NCI-H2107 (cell line): ENCODE measurements at places on chromosomes 16 and 17.

- DNase-seq, result no peak
Measured at GRCh38 chr17:4728124-4728523, 3.1 kb upstream of the MED11 start.

DNA sequence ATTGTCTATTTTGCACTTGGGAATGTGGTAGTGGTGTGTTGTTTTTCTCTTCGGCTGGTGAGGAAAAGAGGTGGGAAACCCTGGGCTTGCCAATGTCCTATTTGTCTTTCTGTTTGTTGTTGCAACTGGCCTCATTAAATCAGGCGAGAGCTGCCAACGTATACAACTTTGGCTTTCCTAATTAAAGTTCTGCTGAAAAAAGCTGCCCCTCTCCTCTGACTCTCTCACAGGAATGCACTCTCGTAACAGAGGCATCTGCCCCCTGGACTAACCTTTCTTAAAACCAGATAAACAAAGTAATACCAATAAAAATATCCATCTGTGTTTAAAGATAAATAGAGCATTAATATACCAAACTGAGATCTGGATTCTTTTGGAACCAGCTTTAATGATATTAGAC, 7.8 kb downstream of the CDRT15 start:
- DNase-seq, result no peak

DNA sequence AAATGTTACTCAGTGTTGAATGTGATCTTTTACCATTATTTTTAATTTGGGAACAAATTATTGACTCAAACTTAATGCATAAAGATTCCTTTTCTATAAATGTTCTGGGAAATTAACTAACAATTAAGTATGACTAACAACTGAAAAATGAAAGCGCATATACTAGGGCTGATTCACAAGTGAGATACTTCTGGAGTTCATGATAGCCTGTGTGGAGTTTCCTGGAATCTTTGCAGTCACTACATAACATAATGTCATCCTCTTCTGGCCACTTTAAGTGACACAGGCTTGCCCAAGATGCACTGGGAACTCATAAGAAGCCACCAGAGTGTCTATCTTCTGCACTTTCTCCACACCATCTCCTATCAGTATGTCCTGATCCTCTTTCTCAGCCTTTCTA, 450.3 kb upstream of the CDH11 start:
- no peak for DNase-seq

DNA sequence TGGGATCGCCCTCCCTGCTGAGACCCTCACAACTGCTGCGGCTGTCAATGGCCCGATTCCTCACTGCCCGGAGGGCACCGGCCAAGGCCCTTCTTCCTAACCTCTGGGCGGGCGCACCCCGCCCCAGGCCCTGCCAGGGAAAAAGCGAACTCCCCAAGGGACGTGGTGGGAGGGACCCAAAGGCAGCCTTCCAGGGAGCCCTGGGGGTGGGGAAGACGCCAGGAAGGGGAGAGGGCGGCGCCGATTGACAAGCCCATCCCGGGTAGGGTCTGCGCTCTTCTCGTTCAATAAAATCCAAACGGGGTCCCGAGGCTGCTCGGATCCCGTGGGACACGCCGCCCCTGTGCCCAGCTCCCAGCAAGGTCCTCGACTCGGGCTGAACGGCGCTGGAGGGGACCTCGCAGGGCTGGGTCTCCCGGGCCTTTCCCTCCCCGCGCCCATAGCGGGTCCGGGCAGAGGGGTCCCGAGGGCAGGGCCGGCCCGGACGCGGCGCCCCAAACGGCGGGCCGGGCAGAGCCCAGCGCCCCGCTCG, 416 bp downstream of the KIFC3 start:
- DNase-seq, result no peak
